ENCODE measurements at places on chromosomes 7 and 10.
A peak's percentile ranks its signal among the peaks of the same experiment; 100 is the strongest.

DNA sequence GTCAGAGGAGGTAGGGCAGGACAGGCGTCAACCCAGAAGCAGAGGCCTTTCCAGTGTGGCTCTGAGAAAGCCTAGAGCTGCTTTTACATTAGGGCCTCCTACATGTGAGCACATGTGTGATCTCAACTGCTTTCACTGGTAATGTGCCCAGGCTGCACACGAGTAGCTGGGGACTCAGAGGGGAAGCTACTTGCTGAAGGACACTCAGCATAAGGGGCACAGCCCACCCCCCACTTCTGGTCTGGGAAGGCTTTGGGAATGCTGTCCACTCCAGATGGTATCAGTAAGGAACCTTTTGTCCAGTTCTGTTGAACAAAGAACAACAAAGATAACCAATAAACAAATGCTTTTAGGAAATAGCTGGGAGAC lies 18.9 kb downstream of the PRF1 start:
- DNase-seq, result no peak

DNA sequence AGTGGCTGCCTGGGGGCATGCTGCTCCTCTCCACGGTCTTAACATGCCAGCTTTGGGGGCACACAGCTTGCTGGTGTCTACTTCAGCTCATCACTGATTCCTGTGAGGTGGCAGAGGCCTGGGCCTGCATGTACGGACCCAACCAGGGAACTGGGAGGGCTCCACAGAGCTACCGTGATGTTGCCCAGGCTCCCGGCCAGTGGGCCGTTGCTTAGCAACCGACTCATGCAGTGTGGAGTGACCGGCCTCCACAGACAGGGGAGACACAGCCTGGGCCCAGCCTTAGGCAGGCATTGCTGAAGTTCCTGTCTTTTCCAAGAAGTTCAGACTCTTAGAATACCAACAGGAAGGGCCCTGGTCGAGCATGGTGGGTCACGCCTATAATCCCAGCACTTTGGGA lies 25.8 kb upstream of the SH2B2 start:
- no peak for DNase-seq

GRCh38 chr10:62178568-62178967 lies 90.1 kb downstream of the RTKN2 start:
- DNase-seq, result no peak

- DNase-seq, result no peak
These were observed 54.0 kb downstream of the DOCK4 start for GRCh38 chr7:112152186-112152585.

- peak; percentile 30 for DNase-seq
These were observed 32.0 kb upstream of the ARMS2 start for GRCh38 chr10:122422266-122422989.

DNA sequence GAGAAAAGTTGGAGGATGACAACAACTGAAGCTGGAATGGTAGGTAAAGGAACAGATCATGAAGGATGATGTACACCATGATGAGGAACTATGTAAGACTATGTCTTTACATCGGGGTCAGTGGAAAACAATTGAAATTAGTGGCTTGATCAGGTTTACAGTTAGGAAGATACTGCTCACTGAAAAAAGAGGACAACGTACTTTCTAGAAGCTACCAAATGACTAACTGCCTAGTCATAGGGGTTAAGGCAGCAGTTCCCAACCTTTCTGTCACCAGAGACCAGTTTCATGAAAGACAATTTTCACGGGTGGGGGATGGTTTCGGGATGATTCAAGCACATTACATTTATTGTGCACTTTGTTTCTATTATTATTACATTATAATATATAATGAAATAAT lies 91.6 kb upstream of the ANKRD1 start:
- no peak for DNase-seq

DNA sequence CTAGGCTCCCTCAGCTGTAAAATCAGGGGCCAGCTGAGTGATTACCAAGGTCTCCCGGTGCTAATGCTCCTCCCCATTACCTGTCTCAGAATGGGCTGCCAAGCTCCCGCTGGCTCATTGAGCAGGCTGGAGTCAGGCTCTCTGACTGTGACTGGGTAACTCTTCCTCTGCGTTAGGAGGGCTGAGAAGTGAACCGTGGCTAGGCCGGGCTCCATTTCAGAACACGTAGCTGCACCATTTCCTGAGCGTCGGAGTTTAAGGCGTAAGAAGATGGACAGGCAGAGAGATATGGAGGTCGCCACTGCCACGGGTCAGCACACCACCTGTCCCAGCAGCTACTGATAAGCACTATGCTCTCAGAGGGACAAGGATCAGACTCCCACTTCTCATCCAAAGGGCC lies 250.3 kb downstream of the TCERG1L start:
- DNase-seq, result no peak

GRCh38 chr10:4018054-4018511 lies 233.1 kb upstream of the KLF6 start:
- DNase-seq, result no peak

DNA sequence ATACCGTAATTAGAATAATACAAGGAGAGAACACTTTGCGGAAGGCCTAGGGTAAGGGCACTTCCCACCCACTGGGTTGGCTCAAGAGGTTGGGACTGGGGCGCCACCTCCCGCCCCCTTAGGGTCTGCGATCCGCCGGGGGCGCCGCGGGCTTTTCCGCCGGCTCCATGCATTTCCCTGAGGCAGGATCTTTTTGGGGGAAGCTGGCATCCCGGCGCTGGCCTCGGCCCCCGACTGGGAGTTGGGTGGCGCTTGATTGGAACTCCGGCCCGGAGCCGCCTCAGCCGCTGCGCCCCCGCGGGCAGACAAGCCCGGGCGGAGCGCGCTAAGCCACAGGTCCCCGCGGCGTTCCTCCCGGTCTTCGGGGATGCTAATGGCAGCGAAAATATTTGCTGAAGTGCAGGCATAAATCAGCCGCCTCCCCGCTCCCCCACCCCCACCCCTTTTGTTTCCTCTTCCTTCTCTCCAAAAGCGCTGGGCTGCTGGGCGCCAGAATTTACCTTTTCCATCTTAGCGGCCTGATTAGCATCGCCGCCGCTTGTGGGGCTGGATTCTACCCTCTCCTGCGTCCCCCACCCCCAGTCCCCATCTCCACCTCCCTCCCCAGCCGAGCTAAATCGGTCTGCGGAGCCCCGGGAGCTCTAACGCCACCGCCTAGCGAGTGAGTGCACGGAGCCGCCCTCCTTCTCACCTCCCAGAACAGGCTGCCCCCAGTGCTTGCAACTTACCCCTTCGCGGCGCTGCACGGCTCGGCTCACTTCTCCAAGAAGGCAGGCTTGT lies 5.1 kb downstream of the UNC5B start:
- no peak for DNase-seq

GRCh38 chr7:99189222-99189621 lies 18.7 kb downstream of the KPNA7 start:
- DNase-seq, result no peak

- DNase-seq, result no peak
These were observed 9.6 kb upstream of the MYPN start for GRCh38 chr10:68099736-68100135.

GRCh38 chr7:141462958-141463357 lies 88.3 kb upstream of the AGK start:
- no peak for DNase-seq

All from activated CD4-positive, alpha-beta memory T cell treated with anti-CD3 and anti-CD28 coated beads, Interleukin-2, amount 10 ng/mL, durations not matched to agents 7 days and 5 days (primary cell).